Hepatocyte (in vitro differentiated cells): ENCODE measurements at places on chromosomes 5 and 9. TPM values are rescaled to one million over a fixed set of nuclear protein-coding genes. Genes with fewer than 3 reads are reported as not detected.

DNA sequence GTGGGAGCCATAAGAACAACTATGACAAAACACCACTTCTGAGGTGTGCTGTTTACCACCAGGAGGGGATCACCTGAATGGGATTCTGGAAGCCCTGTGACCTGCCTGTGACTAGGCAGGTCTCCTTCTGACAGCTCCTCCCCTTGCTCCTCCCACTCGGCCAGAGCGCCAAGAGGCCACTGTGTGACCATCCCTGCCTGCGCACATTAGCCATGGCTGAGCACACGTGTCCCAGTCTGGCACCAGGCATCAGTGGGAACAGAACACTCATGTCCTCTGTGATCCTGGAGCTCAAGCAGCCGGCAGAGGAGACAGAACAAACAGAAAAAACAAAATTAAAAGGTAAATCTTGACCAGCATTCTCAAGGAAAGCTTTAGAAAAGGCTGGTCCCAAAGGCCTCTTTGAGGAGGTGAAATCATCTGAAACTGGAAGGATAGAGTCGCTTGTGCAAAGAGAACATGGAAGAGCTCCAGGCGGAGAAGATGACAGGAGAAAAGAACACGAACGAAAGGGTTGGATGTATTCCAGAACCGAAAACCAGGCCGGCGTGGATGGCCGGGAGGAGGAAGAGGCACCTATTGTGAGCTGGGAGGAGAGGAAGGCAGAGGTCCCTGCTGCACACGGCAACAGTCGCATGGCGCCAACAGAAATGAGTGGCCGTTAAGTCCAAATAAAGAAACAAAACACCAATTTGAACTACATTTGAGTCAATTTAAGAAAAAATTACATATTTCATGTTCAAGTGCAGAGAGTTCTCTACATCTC, 5.1 kb downstream of the MED10 start:
- no peak overlapping the region for H3K27ac ChIP-seq
- peaks cover 8% of the 10 kb centered on the region for H3K4me1 ChIP-seq
- H3K27me3 ChIP-seq: no peaks in the 10 kb centered on the region
- no peak for DNase-seq

- no peaks in the 10 kb centered on the region for H3K4me1 ChIP-seq
- no peak overlapping the region for H3K27ac ChIP-seq
- no peaks in the 10 kb centered on the region for H3K36me3 ChIP-seq
- no peak overlapping the region for H3K4me3 ChIP-seq
- H3K27me3 ChIP-seq: no peaks in the 10 kb centered on the region
Measured at GRCh38 chr9:32665101-32665500, 29.6 kb upstream of the TAF1L start.

DNA sequence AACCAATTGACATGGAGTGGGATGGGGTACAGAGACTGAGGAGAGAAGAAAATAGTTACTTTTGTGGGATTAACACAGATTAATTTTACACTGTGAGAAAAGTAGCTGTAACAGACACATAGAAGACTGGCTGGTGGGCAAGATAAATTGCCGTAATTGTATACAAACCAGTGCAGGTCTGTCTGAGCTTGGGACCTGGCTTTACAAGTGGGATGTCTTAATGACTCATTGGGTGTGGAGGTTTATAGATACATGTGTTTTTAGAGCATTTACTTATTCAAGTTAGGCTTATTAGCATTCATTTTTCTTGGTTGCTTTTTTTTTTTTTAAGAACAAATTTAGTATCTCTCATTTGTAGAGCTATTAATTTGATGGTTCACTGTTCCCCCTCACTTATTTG, 37.5 kb downstream of the SLC44A1 start:
- H3K27me3 ChIP-seq: no peaks in the 10 kb centered on the region
- no peak for DNase-seq
- no peaks in the 10 kb centered on the region for H3K36me3 ChIP-seq
- peak overlapping the region; percentile 17 for H3K27ac ChIP-seq
- H3K4me3 ChIP-seq: no peak overlapping the region
- peaks cover 6% of the 10 kb centered on the region for H3K4me1 ChIP-seq

DNA sequence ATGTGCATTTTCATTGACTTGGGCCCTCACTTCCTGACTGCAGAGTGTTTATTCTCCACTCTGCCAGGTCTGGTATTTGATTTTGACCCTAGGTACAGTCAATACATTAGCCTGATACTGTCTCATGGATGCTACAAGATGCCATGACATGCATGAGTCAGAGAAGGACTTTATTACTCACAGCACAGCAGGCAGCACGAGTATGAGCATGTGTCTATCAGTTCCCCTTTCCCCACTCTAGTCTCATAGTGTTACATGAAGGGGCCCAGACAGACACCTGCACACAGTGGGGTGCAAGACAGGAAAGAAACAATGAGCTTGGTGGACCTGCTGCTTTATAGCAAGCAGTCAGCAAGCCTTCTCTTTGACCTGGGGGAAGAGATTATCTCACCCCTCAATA, 19.6 kb downstream of the ITGA2 start:
- H3K36me3 ChIP-seq: no peaks in the 10 kb centered on the region
- H3K4me3 ChIP-seq: no peak overlapping the region
- H3K27me3 ChIP-seq: no peaks in the 10 kb centered on the region
- no peaks in the 10 kb centered on the region for H3K4me1 ChIP-seq
- no peak for DNase-seq

GRCh38 chr9:128632486-128632885, 24.2 kb downstream of the DYNC2I2 start:
- H3K27me3 ChIP-seq: no peaks in the 10 kb centered on the region
- H3K36me3 ChIP-seq: no peaks in the 10 kb centered on the region
- peaks cover 17% of the 10 kb centered on the region for H3K4me1 ChIP-seq

DNA sequence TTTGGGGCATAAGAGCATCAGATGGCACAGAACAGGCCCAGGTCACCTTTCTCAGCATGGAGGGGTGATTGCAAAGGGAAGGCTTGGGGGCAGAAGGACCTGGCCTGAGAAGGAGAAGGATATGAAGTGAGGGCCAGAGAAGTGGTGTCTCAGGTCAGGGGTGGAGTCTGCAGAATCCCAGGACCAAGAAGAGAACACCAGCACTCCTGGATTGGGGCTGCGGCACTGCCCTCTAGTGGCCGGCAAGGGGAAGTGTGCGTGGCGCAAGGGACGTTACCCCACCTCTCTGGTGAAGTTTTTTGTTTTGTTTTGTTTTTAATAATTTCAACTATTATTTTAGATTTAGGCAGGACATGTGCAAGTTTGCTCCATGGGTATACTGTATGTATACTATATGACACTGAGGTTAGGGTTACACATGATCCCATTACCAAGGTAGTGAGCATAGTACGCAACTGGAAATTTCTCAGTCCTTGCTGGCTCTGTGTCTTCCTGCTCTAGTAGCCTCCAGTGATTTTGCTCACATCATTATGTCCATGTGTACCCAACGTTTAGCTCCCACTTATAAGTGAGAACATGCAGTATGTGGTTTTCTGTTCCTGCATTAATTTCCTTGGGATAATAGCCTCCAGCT, 1548.6 kb downstream of the EFNA5 start:
- H3K27me3 ChIP-seq: no peaks in the 10 kb centered on the region
- no peak overlapping the region for H3K4me3 ChIP-seq
- DNase-seq: peak; percentile 9
- no peaks in the 10 kb centered on the region for H3K36me3 ChIP-seq
- no peak overlapping the region for H3K27ac ChIP-seq

- H3K27me3 ChIP-seq: no peaks in the 10 kb centered on the region
- no peak overlapping the region for H3K4me3 ChIP-seq
- DNase-seq: no peak
Measured at GRCh38 chr9:78893774-78894401, 597.0 kb downstream of the PSAT1 start.

DNA sequence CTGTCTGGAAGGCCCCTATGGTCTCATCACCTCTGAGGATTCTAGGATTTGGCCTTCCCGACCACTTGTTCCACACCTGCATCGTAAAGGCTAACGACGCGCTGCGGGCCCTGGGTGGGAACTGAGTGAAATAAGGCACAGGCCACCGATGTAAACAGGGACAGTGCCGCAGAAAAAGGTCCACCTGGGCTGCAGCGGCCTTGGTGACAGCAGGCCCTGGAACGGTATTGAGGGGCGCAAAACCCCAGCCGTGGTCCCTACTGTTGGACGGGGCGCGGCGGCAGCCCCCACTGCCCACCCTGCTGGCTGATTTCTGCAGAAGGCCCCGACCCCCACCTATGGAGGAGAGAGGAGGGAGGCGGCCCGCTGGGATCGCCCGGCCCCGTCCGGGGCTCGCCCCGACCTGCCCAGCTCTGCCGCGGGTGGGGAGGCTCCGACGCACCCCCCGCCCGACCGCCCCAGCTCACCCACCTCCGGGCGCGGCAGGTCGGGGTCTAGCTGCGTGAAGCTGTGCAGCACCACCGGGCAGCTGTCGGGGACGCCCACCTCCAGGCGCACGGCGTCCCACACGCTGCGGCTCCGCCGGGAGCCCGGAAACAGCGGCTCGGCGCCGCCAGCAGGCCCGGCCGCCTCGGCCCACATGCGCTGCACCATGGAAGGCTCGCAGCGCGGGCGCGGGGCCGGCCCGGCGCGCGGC, 391 bp downstream of the RALGDS start:
- H3K27me3 ChIP-seq: no peaks in the 10 kb centered on the region
- DNase-seq: no peak
- H3K4me1 ChIP-seq: peaks cover 42% of the 10 kb centered on the region
- no peaks in the 10 kb centered on the region for H3K36me3 ChIP-seq

DNA sequence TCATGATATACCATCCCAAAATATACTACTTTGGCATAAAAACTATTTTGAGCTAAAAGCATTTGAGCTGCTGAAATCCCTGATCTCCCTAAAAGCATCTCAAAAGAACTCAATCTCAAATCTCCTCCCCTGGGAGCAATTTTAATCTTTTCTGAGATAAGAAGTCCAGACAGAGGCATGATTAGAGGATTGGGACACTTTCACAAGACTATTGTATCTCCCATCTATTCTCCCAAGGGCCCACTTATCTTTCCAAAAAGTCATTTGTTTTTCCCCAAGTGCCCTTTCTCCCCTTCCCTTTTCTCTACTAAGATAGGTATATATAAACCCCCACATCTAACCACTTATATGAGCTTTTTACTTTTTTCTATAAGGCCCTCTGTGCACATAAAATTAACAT, 79.7 kb downstream of the ALDH7A1 start:
- no peak overlapping the region for H3K4me3 ChIP-seq
- peaks cover 9% of the 10 kb centered on the region for H3K4me1 ChIP-seq
- no peak overlapping the region for H3K27ac ChIP-seq

- H3K27ac ChIP-seq: no peak overlapping the region
- H3K27me3 ChIP-seq: no peaks in the 10 kb centered on the region
- peaks cover 5% of the 10 kb centered on the region for H3K4me1 ChIP-seq
Measured at GRCh38 chr9:93235300-93235960, 51.5 kb downstream of the WNK2 start.

- H3K36me3 ChIP-seq: no peaks in the 10 kb centered on the region
- no peak overlapping the region for H3K4me3 ChIP-seq
- H3K27me3 ChIP-seq: no peaks in the 10 kb centered on the region
- no peak overlapping the region for H3K27ac ChIP-seq
Measured at GRCh38 chr5:56840597-56840996, 25.2 kb downstream of the MAP3K1 start.

- H3K4me1 ChIP-seq: no peaks in the 10 kb centered on the region
- no peak overlapping the region for H3K27ac ChIP-seq
- no peak overlapping the region for H3K4me3 ChIP-seq
- no peaks in the 10 kb centered on the region for H3K36me3 ChIP-seq
Measured at GRCh38 chr5:96565582-96566265, 96.5 kb upstream of the CAST start.

- no peaks in the 10 kb centered on the region for H3K4me1 ChIP-seq
- peak; percentile 56 for DNase-seq
- H3K36me3 ChIP-seq: no peaks in the 10 kb centered on the region
- no peak overlapping the region for H3K27ac ChIP-seq
- H3K27me3 ChIP-seq: peaks cover 33% of the 10 kb centered on the region
- H3K4me3 ChIP-seq: no peak overlapping the region
Measured at GRCh38 chr9:128412120-128412790, 8.4 kb upstream of the CERCAM start.

- H3K27ac ChIP-seq: no peak overlapping the region
- H3K4me1 ChIP-seq: no peaks in the 10 kb centered on the region
- no peaks in the 10 kb centered on the region for H3K27me3 ChIP-seq
- H3K36me3 ChIP-seq: no peaks in the 10 kb centered on the region
- no peak for DNase-seq
Measured at GRCh38 chr9:1421436-1421835, 371.3 kb downstream of the DMRT2 start.

DNA sequence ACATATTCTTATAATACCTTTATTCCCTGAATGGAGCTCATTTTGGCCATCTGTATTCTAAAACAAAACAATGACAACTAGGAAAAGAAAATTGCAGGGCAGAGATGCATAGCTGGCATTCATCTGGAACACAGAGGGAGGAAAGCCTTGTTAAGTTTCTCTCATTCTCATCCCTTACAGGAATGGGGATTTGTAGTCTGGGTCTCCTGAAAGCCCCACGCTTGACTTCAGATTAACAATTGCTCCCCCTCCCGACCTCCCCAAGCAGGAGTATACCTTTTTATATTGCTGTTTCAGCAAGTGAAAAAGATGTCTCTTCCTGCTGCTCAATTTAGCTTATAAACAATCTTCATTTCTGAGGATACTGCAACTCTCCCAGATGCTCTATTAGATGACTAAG, 812.1 kb downstream of the EFNA5 start:
- no peak for DNase-seq
- no peak overlapping the region for H3K4me3 ChIP-seq
- H3K36me3 ChIP-seq: no peaks in the 10 kb centered on the region
- no peak overlapping the region for H3K27ac ChIP-seq

PTGR1 gene
- total RNA-seq: 290 and 318 TPM in 2 replicates

WWC1 gene
- 22.6 and 27.6 TPM in 2 replicates for total RNA-seq

STPG3 gene
- not detected in 2 replicates for total RNA-seq

DNAJC25 gene
- total RNA-seq: 16.0 and 16.1 TPM in 2 replicates

CDKN2A gene
- total RNA-seq: 0.76 and 0.90 TPM in 2 replicates

EDIL3 gene
- 35.6 and 42.4 TPM in 2 replicates for total RNA-seq

INSL4 gene
- 0.13 TPM in 1 of 2 replicates, not detected in the other for total RNA-seq
